A549 treated with CORT108297 at 1 μM for 4 hours (cell line): ENCODE measurements at places on chromosomes 12 and 14. TPM values are rescaled to one million over a fixed set of nuclear protein-coding genes. Genes with fewer than 3 reads are reported as not detected.

Gene PSME1
- 161 to 192 TPM (median 170 TPM) in 5 replicates for total RNA-seq

Gene TSHR
- total RNA-seq, result not detected in 5 replicates

Gene DDX23
- 77.0 to 87.8 TPM (median 85.9 TPM) in 5 replicates for total RNA-seq

Gene FBXW8
- 4.5 to 6.9 TPM (median 5.7 TPM) in 5 replicates for total RNA-seq

Gene PTHLH
- 26.7 to 29.7 TPM (median 29.3 TPM) in 5 replicates for total RNA-seq
